ENCODE measurements at places on chromosomes 7 and 10. TPM values are rescaled to one million over a fixed set of nuclear protein-coding genes. Genes with fewer than 3 reads are reported as not detected.

CYCS gene
- polyA plus RNA-seq = 156 TPM

GRCh38 chr7:26279405-26279804 lies 12.3 kb upstream of the SNX10 start:
- DNase-seq = no peak

ANXA8 gene
- polyA plus RNA-seq = 0.25 TPM

GRCh38 chr10:85262992-85263391 lies 934.6 kb downstream of the CCSER2 start:
- DNase-seq = no peak

DNA sequence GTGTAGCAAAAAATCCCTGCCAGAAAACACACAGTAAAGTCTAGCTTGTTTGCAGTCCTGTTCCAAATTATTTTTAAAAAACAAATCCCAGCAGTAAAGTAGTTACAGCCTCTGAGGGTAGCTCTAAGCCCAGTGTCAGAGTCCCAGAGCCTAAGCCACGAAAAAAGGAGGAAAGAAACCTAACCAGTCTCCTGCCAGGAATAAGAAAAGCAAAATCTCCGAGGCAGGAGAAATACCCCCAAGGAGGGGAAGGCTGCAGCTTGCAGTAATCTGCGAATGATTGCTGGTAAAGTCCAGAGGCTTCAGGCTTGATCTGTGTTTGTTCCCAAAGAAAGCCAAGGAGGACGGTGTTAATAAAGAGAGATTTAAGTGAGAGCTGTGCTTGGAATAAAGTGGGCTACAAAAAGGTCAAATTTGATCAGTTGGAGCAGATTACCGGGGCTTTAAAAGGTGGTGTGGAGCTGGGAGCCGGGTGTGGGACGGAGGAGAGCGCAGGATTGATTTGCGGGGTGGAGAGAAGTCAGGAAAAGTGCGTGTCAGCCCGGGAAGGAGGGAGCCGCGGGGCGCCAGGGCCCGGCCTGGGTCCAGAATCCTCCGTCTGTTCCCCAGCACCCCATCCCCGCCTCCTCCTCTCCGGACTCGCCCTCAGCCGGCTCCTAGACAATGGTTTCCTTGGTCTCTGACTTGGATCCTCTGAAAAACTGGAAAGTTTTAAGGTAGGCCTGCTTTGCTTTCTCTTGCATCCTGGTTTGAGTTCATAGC lies 219.4 kb upstream of the CELF2 start:
- peak; percentile 85 for DNase-seq

PRLHR gene
- not detected for polyA plus RNA-seq

NYAP1 gene
- polyA plus RNA-seq = 1.8 TPM

All from muscle of leg (tissue), 16 donors.